ENCODE measurements at places on chromosomes 1 and 21.

- peak; percentile 77 for DNase-seq
Observed at GRCh38 chr1:94044290-94044790, 76.6 kb downstream of the ABCA4 start.

GRCh38 chr1:206445911-206446356 lies 24.3 kb upstream of the IKBKE start:
- no peak for DNase-seq

- no peak for DNase-seq
Observed at GRCh38 chr1:230087028-230087716, 20.1 kb downstream of the GALNT2 start.

GRCh38 chr1:69567652-69568420 lies at the start of gene LRRC7:
TSS of gene LRRC7 (plus strand) at chr1:69567922. CDS start at chr1:69568640, 718 bp downstream.
- DNase-seq: no peak

GRCh38 chr1:151060657-151061421 lies 642 bp downstream of the MLLT11 start:
- no peak for DNase-seq

DNA sequence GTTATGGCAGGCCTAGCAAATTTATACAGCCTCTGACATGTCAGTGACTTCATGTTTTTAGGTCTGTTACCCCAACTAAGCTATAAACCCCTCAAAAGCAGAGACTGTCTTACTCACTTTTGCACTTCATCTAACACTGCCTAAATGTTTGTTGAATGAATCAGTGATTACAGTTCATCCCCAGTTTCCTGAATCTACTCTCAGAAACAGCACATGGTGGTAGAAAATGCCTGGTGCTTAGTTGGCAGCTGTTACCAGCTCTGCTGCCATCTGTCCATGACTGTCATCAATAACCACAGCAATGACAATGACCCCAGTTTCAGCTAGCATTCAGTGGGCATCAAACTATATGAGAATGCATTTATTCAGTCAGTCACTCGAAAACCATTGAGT lies 110.5 kb upstream of the SERBP1 start:
- DNase-seq: peak; percentile 34

GRCh38 chr1:178628637-178629251 lies 96.3 kb upstream of the RALGPS2 start:
- no peak for DNase-seq

DNA sequence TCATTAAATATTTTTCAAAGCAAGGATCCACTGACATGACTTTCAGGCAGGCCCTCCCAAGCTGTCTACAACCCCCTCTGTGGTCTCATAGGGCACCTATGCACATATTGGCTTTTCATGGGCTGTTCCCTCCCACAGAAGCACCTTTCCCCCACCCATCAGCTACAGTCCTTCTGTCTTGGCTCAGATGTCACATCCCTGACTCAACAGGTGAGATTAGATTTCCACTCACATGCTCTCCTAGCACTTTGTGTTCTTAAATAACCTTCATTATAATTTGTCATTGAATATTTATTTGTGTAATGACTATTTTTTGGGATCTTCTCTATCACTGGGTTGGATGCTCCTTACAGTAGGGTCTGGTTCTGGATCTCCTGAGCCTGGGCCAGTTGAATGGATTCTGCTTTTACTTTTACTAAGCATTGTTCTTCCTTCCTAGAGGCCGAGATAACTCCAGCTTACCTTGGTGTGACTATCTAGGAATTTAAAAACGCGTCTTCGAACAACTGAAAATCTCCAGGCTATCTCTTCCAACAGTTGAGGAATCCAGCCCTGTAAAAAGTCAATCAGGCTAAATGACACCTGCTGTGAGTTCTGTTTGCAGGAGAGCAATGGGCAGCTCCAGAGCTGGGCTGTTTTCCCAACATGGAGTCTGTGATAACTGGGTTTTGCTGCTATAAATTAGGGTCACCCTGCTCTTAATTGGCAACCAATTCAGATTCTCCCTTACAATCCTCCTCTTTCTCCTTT lies 16.2 kb downstream of the ROR1 start:
- no peak for DNase-seq

GRCh38 chr1:119294722-119295121 lies 73.9 kb upstream of the HAO2 start:
- DNase-seq: no peak

GRCh38 chr1:168607872-168608428 lies 31.5 kb downstream of the XCL1 start:
- DNase-seq: no peak

DNA sequence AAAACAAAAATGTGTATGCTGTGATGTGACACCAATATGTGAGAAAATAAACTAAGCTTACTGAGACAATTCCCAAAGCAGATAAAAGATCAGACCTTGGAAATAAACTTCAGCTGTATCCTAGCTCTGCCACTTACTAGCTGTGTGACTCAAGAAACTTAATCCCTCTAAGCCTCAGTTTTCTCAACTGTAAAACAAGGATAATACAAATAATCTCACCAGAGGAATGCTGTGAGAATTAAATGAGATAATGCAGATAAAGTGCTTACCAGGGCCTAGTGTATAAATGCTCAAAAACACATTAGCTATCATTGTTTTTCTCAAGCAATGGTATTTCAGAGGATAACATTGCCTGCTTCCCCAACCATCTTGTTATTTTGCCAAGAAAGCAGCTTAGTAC lies 2.1 kb downstream of the HEATR1 start:
- no peak for DNase-seq

GRCh38 chr1:160726498-160727315 lies 12.3 kb upstream of the SLAMF7 start:
- peak; percentile 63 for DNase-seq

DNA sequence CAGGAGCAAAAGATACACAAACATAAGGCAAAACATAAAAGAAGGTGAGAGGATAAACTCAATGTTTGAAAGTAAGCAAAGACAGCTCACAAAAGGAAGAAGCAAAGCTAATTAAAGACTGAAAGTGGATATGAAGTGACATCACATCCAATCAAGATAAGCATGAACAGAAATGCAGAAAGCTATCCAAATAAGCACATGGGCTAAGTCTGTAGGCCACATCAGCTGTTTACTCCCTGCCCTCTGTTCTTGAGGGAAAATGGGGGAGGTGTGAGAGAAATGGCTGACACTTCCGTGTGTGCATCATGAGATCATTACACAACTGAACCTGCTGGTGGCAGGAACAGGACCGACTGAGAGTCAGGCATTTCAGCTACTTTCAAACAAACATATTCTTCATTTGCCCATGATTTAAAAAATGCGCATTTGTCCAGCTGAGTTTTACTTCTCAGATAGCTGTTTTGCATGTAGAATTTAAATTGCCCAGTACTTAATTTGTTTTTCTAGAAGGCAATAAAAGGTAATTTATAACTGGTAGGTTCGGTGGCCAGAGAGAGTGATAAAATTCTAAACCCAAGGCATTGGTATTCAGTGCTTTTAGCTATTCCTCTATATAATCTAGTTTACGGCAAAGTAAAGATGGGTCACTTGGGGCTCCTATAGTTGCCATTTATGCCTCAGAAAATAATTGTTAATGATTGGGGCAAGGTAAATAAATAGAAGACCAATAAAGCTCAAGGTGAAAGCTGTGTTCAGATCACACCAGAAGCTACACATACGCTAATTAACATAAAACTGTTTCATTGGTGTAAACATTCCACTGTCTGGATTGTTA lies 27.2 kb upstream of the MAN1A2 start:
- peak; percentile 9 for DNase-seq

DNA sequence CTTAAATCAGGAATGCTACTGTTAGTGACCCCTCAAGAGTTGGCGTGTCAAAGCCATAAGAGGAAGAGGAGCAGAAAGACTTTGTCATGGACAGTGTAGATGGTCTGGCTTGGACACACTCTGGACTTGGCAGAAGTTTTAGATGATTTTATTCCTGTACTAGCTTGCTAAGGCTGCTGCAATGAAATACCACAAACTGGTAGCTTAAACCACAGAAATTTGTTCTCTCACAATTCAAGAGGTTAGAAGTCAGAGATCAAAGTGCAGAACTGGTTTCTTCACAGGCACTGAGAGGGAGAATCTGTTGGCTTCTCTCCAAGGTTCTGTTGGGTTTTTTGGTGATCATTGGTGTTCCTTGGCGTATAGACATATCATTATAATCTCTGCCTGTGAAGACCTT lies 869.8 kb upstream of the B3GALT2 start:
- DNase-seq: no peak

GRCh38 chr1:225896937-225897549 lies 8.1 kb upstream of the LEFTY1 start:
- DNase-seq: no peak

DNA sequence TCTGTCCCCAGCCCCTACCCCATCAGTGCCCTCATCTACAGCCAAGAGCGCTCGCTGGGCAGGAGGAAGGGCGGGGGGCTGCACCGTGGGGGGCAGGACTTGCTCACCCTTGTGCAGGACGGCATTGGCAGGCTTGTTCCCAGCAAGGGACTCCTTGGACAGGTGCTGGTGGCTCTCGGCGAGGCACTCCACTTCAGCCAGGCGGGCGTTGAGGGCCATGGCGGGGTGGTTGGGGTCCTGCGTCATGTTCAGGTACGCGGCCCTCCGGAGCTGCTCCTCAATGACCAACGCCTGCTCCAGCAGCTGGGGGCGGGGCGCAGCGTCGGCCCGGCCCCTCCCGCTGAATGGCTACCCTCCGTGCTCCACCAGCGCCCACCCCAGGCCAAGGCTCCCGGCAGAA lies 64.0 kb downstream of the KCNAB2 start:
- DNase-seq: no peak

GRCh38 chr1:22228505-22228911 lies 85.6 kb upstream of the WNT4 start:
- no peak for DNase-seq

- DNase-seq: no peak
Observed at GRCh38 chr1:153705484-153705883, 22.4 kb upstream of the INTS3 start.

- DNase-seq: no peak
Observed at GRCh38 chr1:32766328-32766972, 50.7 kb downstream of the YARS1 start.

- peak; percentile 56 for DNase-seq
Observed at GRCh38 chr1:158019171-158019868, 25.9 kb downstream of the KIRREL1 start.

- no peak for DNase-seq
Observed at GRCh38 chr1:79364896-79365295, 358.4 kb upstream of the ADGRL4 start.

DNA sequence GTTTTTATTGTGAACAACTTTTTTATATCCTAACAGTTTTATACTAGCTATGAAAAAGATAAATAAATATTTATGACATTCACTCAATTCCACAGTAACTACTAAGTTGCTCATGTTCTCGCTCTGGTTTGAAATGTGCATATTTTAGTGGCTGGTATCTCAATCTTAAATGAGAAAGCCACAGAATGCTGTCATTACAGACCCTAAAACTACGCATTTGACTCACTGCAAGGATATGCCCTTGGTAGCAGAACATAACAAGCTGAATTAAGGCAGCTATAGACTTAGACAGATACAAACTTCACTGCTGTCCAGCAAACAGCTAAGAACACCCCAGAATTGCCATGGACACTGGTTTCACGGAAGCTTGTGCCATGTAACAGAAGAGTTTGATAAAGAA lies 19.0 kb downstream of the DAB1 start:
- DNase-seq: no peak

DNA sequence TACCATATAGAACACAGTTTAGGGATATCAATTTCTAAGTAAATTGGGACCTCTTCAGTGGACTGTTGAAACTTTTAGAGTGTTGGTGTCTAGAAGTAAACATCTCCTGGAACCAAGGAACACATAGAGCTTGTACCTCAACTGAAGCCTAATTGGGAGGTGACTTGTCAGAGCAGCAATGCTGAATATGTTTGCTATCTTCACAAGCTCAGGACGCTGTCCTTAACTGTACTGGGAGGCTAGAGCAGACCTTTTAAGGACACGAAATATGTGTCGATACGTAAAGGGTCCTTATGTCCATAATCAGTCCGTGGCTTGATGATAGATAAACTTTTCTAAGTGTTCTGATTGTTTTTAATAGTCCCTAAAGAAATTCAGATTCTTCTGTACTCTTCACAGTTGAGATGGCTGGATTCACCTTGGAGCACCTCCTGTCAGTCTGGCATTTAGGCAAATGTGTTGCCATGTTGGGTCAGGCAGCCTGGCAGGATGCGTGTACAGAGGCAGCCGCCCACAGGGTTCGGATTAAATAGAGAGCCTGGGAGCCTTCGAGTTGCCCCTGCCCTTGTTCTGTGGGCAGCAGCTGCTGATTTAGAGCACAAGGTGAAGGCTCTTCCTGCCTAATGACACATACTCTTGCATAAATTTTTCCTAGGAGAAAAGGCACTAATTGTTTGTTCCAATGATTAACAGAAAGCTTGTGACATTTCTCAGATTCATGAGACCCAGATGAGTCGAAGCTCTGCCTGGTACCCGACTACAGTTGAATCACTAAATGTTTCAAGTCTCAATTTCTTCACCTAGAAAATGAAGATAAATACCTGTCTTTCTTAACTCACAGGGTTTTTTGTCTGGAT lies 3.6 kb downstream of the ACTN2 start:
- no peak for DNase-seq

- no peak for DNase-seq
Observed at GRCh38 chr1:247548769-247549182, at the start of gene GCSAML. TSS of gene GCSAML (plus strand) at chr1:247549134. CDS start at chr1:247549192, 58 bp downstream.

DNA sequence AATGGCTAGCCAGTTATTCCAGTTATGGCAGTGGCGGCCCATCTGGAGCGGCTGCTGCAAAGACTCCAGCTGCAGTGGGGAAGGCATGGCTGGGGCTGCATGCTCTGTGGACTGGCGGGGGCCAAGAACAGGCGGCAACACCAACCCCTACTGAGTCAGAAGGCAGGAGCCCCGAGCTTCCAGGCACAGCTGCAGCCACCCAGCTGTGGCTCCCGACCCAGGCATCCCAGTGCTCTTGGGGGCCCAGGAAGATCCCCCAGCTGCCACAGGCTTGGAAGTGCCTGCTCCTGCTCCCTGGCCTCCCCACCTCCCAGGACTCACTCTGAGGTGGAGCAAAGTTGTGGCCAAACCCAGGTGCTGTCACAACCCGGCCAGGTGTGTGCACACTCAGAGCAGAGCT lies 317.0 kb upstream of the RRP15 start:
- no peak for DNase-seq

GRCh38 chr1:182173808-182174512 lies 112.4 kb upstream of the ZNF648 start:
- no peak for DNase-seq

DNA sequence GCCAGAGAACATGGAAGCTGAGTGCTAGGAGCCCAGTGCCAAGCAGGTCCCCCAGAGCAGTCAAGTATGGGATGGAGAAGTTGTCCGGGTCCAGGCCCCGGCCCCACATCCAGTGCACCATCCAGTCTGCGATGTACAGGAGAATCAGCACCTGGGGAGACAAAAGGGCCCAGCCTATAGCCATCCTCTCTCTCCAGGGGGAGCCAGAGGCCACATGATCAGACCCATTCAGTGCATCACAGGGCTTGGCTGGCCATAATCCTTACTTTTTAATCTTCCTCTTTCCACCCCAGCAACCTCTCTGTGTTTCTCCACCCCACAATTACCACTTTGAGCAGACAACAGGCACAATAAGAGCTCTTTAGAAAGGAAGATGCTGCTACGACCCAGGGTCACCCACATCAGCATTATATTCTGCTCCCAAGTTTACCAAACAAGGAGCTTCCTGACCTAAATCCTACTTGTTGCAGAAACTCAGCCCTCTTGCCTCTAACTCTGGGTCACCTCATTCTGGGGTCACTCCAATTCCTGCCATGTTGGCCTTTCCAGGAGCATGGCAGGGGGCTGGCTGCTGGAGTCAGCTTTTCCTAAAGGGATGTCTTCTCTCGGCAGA lies 16.4 kb upstream of the RAB29 start:
- peak; percentile 66 for DNase-seq

Measured in dermis microvascular lymphatic vessel endothelial cell (primary cell).